GM04503 (cell line): ENCODE measurements at places on chromosomes 7 and 10.

- no peak for DNase-seq
These were observed 395 bp upstream of the ZNF25 start for GRCh38 chr10:37976880-37977203.

- no peak for DNase-seq
These were observed 31.2 kb downstream of the ABLIM1 start for GRCh38 chr10:114626841-114627240.

DNA sequence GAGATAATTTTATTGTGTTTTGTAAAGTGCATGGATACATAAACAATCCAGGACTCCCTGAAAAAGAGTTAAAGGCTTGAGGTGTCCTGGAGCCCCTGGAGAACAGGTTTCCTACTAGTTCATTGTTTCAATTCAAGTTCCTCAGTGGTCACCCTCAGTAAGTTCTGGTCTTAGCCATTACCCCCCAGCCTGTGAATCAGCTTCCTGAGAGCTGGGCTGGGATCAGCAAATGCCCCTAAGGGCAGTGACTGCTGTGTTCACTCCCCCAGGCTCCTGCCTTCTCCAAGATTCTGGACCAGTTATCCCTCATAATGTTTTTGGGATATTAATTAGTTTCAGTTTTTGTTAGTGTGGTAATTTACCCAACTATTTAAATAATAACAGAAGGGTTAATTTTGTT lies 151.6 kb upstream of the PRSS58 start:
- no peak for DNase-seq

GRCh38 chr7:8418629-8419245 lies 14.7 kb upstream of the NXPH1 start:
- DNase-seq: peak; percentile 2

DNA sequence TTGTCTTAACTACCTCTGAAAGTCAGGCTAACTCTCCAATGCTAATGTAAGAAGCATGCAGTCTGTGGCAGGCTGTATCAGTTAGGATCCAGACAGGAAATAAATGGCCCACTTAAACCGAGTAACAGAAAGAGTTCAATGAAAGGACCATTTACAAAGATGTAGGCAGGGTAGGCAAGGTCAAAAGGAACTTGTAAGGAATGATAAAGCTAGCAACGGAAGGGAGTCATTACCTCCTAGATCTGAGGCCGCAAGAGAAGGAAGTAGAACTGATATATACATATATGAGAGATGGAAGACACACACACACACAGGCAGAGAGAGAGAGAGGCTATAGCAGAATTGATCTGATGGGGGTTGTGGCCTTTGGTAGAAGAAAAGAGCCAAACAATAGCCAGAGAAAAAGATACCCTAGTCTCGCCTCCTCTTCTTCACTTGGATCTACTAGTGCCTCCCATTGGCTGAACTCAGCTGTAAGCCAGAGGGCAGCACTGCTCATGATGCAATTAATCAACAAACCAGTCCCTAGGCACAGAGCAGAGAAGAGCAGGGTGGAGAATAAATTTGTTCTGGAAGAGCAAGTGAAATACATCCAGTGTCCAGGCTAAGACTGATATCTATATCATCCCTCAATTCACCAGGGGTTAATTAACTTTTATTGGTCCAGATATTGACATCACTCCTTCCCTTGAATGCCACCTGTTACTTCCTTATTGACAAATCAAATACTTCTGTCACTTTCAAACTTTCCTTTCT lies 91.2 kb downstream of the LSMEM1 start:
- DNase-seq: no peak

- DNase-seq: no peak
These were observed 9.9 kb downstream of the CCNY start for GRCh38 chr10:35346248-35346647.

DNA sequence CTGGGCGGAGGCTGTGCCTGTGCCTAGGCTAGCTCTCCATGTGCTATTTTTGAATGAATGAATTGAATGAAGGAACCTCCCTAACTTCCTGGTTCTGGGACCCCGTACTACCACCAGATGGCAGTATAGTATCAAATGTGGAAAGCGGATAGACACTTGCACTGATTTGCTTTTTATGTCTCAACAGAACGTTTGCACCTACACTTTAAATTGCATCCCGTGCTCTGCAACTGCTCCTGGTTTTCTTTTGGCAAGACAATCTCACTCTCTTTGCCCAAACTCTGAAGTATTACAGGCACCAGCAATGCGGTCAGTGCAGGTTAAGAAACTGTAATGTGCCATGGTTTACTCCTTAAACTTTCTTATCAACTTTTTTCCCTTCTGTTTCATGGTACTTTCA lies 6.5 kb downstream of the FZD8 start:
- no peak for DNase-seq

GRCh38 chr10:49534670-49535381 lies 4.1 kb downstream of the ERCC6 start:
- DNase-seq: no peak

GRCh38 chr7:38244516-38244915 lies 28.9 kb downstream of the TARP start:
- no peak for DNase-seq

GRCh38 chr7:123398921-123399320 lies 135.5 kb downstream of the IQUB start:
- DNase-seq: no peak

- no peak for DNase-seq
These were observed 561 bp downstream of the FGFR2 start for GRCh38 chr10:121597504-121598262.

DNA sequence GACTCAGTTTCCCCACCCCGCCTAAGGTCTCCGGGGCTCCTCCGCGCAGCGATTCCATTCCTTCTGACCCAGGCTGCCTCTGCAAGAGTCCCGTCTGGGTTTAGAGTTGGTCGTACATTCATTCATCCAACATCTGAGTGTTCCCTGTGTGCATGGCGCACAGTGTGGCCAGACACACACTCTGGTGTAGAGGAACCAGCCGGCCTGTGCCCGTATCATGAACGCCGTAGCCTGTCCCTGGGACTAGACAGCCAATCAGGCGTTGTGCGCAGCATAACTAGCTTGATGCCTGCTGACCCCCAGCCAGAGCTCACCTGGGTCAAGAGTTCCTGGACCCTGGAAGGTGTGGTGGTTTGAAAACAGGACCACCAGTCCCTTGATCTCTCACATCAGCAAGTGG lies 20.9 kb upstream of the PDGFA start:
- no peak for DNase-seq

DNA sequence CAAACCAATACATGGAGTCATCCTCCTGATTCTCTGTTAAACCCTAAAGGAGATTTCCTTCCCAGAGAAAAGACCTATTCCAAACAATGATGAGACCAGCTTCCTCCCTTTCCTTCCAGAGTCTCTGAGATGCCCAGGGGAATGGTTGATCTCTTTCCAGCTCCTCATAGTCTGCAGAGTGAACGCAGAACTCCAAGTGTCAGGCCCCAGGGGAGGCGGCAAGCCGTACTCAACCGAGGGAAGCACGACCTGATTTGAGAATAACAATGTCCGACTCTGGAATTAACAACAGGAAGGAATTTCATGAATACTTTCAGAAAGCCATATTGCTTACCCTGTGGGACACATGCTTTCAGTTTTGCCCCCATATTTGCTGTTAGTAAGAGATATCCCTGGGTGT lies 241.7 kb upstream of the GLI3 start:
- DNase-seq: no peak

DNA sequence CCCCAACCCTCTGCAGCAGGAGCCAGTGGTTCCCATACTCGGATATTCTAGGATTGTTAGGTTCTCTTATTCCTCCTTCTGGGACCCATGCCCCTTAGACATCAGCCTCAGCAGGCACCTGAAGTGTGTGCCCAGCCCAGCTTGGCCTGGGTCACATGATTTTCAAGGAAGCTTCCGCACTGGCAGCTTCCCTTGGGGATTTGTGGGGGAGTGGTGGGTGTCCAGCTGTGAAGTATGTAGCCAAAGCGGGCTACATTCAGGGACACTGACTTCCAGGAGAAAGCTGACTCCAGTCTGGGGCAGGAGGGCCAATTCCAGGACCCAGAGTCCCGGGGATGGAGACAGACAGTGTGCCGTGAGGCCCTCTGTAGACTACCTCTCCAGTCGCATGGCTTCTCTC lies 1.3 kb downstream of the LDB1 start:
- DNase-seq: no peak
